ENCODE measurements at places on chromosomes 12 and 14.

DNA sequence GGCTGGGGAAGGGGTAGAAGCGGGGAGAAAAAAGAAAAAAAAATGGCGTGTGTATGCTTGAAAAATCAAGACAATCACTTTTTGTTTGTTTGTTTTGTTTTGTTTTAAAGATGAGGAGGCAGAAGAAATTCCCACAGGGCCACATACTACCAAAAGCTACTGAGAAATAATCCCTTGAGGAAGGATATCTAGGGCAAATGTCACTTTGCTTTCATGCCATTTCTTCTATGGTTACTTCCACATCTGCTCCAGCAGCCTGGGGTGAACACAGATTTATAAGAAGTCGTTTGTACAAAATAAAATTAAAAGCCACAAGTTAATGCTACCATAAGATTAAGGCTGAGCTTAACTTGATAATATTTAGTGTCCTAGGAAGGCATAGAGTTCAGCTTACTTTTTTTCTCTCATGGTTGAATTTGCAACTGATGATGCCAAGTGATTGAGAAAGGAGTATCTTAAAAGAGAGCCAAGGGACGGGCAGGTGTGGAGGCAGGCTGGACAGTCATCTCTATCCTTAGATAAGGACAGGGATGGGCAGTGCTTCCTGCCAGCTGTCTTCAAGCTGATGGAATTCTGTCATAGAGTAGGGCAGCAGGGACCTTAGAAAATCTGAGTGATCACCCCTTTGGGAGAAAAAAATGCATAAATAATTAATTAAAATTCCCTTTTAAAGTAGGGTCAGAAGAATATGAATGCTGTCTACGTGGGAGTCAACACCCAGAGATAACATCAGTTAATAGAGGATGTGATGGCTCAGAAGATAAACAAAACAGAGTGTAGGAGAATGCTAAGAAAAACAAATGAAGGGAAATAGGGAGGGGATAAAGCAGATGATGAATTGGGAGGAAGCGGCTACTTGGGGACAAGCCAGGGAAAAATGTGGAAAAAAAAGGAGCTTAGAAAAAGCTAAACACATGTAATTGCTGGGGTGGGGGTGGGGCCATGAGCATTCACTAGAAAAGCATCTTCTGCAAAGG, 57.1 kb downstream of the DYRK2 start:
- no peak for DNase-seq

GRCh38 chr14:59377991-59378601, 87.1 kb downstream of the GPR135 start:
- no peak for DNase-seq

DNA sequence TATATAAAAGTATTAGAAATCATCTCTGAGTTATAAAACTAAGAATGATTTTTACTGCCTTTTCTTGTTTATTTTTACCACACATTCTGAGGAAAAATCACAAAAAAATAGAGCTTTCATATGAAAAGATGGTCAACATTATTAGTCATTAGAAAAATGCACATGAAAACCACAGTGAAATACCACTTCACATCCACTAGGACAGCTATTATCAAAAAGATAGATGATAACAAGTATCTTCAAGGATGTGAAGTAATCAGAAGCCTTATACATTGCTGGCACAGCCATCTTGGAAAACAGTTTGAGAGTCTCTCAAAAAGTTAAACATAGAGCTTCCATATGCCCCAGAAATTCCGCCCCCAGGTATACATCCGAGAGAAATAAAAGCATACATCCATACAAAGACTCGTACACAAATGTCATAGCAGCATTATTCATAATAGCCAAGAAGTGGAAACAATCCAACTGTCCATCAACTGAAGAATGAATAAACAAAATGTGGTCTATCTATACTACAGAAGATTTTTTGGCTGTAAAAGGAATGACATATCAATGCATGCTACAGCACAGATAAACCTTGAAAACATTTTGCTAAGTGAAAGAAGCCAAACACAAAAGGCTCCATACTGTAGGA, 523.9 kb downstream of the FUT8 start:
- no peak for DNase-seq

DNA sequence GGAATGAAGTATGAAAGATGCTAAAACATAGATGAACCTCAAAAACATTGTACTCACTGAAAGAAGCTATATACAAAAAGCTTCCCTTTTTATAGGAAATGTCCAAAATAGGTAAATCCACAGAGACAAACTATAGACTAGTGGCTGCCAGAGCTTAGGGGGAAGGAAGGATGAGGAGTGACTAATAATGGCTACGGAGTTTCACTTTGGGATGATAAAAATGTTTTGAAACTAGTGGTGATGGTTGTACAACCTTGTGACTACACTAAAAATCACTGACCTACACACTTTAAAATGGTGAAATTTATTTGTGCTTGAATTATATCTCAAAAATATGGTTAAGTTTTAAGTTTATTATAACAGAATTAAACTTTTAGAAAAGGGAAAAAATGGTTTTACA, 37.1 kb upstream of the AMN1 start:
- peak; percentile 73 for DNase-seq

DNA sequence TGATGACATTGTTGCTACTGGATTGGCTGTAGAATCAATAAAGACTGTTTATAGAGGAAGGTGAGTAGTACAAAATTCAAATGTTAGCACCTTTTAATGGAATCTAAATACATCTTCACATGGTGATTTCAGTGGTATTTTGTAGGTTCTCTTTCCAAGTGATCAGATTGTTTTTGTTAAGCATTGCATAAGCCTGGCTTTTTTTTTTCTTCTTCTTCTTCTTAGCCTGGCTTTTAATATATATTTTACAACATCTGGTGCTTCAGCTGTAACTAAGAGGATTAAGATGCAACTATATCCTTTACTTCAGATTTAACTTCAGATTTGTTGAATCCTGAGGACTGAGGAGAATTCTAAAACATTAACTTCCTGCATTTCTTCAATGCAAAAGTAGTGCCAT, 57.3 kb upstream of the ATF1 start:
- no peak for DNase-seq

- DNase-seq, result no peak
Measured at GRCh38 chr12:65208964-65209654, 39.7 kb downstream of the LEMD3 start.

DNA sequence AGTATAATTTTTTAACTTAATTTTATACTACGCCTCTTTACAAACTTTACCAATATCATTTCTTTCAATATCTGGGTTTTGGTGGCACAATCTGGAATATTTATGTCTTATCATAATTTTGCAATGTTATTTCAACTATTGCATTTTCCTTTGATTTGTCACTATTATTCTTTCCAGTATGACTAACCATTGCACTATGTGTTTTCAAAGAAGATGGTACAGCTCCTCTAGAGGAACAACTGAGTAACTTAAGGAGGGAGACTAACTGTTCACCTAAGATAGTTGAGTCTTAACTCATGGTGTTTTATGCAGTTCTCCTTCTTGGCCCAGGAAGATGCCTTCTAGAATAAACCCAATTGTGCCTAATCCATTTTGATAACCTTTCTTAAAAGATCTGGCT, 60.5 kb upstream of the KIF21A start:
- no peak for DNase-seq

DNA sequence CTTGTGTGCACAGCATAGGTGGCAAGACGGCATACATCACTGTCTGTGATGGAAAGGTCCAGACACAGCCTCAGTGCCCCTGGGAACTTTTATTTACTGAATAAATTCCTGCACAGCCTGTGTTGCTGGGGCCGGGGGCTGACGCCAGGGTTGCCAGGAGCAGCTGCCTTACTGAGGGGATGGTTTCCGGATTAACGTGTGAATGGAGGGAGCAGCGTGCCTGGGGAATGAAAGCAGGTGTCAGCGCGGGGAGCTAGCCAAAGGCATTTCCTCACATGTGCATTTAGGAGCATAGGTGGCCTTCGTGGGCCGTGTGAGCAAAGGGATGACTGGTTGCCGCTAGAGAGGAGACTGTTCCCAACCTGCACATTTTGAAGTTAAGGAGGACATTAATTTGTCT, 41.6 kb downstream of the SFSWAP start:
- no peak for DNase-seq

DNA sequence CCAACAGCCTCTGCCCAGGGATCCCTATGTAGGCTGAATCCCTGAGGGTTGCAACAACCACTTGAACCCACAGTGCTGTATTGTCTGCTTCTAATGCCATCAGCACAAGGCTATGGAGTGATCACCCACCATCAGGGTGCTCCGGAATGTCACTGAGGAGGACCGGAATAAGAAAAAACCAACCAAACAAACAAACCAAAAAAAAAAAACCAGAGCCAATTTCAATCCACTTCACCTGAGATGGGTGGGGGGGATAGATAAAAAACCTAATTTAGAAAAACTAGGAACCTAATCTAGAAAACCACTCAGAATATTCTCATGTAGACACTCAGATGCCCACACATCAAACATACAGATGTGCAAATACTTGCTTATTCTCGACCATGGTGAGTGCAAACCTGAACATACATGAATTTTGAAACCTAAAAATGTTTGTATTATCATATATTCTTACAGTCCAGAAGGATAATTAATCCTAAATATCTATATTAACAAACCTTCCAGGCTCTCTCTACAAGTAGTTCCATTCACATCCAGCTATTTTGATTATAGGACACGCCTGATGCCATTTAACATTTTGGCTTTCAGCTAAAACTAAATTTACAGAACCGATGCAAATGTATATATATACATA, 3.7 kb downstream of the TBX5 start:
- DNase-seq, result no peak

- DNase-seq, result peak; percentile 78
Measured at GRCh38 chr12:6555018-6555691, 687 bp downstream of the IFFO1 start.

DNA sequence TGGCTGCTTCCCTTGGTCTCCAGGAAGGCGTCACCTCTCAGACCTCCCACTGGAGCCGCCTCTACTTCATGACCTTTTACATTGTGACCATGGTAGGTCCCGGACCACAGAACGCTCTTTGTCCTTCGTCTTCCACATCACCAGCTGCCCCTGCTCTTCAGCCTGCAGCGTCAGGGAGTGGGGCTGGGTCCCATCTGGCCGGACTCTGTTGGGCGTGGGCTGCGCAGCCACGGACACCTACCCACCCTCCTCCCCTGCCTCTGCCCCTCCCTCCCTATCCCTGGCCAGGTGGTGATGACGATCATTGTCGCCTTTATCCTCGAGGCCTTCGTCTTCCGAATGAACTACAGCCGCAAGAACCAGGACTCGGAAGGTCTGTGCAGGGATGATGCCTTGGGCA, 43.3 kb downstream of the SLC8B1 start:
- no peak for DNase-seq

- no peak for DNase-seq
Measured at GRCh38 chr14:76257842-76258397, 106.2 kb downstream of the GPATCH2L start.

GRCh38 chr12:93402333-93403311, 24.9 kb downstream of the NUDT4 start:
- no peak for DNase-seq

- DNase-seq, result no peak
Measured at GRCh38 chr12:4506870-4507269, 31.8 kb upstream of the RAD51AP1 start.

- DNase-seq, result no peak
Measured at GRCh38 chr12:21471294-21471693, 30.1 kb downstream of the RECQL start.

DNA sequence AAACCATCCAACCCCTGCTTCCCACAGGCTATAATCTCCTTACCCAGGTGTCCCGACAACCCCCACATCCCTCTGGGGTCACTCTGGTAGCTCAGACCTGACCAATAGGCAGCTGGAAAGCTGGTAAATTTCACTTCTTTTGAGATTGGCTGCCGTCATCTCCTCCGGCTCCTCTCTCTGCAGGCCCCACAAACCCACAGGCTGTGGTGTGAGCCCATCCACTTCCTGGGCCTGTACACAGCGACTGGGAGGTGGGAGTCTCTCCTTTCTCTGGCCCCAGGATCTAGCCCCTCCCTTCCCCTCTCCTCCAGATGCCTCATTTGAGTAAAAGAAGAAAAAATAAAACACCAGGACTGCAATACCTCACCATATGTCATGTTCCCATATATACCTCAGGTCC, 709 bp downstream of the INHBC start:
- DNase-seq, result no peak

- peak; percentile 24 for DNase-seq
Measured at GRCh38 chr14:91493169-91493568, 16.9 kb downstream of the PPP4R3A start.

DNA sequence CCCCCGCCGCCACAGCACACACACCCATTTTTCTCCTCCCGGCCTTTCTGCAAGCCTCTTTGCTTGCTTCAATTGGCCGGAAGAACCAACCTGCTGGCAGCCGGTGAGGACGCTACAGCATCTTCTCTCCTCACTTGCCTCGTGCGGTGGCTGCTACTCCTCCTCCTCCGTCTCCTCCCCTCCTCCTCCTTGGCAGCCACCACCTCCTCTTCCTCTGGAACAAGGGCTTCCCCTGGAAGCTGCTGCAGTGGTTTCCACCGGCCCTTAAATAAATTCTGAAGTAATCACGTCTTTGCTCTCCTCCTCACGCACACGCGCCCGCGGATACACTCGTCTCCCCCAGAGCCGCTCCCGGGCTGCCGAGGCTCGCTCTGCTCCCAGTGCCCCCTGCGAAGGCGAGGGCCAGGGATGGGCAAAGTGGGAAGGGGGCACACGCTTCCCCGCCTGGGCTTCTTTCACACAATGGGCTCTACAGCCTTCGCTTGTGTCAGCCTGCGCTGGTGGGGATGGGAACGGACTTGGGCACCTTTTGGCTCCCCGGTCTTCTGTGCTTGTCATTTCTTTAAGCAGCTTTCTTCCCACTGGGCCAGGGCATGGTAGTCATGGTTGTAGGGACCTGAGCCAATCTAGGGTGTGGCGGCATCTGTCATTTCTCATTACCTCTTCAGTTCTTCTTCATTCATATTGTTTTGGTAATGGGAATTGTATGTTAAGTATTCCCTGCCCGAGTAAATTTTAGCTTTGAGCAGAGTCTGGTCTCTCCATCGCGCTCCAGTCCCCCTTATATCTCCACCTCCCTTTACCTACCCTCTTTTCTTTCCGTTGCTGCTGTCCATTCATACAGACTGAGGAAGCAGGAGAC, at the start of gene PPFIA2:
Gene PPFIA2, minus strand, starts transcription at position 161 of the 862 bp plus-strand sequence.
- peak; percentile 3 for DNase-seq

- DNase-seq, result no peak
Measured at GRCh38 chr14:101353422-101353821, 207.9 kb upstream of the DIO3 start.

- no peak for DNase-seq
Measured at GRCh38 chr12:27616356-27617142, 79.7 kb upstream of the REP15 start.

- DNase-seq, result peak; percentile 85
Measured at GRCh38 chr14:89406941-89407340, 10.1 kb downstream of the FOXN3 start.

- no peak for DNase-seq
Measured at GRCh38 chr12:107287436-107288413, 194.4 kb upstream of the CRY1 start.

- no peak for DNase-seq
Measured at GRCh38 chr12:92465786-92466295, 236.9 kb upstream of the PLEKHG7 start.

- peak; percentile 17 for DNase-seq
Measured at GRCh38 chr14:20194101-20194500, 3.4 kb downstream of the OR11G2 start.

GRCh38 chr14:77612011-77612620, 4.3 kb downstream of the SPTLC2 start:
- no peak for DNase-seq

Data from suppressor macrophage (primary cell).